SW 1271 (cell line): ENCODE measurements at places on chromosomes 1 and 21.

DNA sequence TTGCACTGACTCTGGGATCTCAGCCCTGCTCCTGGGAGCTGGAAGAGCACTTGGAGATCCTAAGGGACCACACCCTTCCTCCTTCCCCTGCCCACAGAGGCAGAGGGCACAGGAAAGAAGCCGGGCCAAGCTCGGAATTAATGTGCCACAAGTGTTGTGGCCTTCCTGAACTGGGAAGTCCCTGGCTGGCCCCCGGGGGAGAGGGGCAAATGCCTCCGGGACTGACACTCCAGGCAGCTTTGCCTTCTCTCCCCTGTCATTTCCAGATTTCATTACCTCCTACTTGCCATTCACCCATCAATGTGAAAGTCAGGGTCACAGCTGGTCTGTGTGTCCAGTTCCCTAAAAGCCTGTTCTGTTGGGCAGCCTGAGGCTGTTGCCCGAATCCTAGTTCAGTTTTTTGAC lies 21.7 kb downstream of the SESN2 start:
- DNase-seq = no peak

DNA sequence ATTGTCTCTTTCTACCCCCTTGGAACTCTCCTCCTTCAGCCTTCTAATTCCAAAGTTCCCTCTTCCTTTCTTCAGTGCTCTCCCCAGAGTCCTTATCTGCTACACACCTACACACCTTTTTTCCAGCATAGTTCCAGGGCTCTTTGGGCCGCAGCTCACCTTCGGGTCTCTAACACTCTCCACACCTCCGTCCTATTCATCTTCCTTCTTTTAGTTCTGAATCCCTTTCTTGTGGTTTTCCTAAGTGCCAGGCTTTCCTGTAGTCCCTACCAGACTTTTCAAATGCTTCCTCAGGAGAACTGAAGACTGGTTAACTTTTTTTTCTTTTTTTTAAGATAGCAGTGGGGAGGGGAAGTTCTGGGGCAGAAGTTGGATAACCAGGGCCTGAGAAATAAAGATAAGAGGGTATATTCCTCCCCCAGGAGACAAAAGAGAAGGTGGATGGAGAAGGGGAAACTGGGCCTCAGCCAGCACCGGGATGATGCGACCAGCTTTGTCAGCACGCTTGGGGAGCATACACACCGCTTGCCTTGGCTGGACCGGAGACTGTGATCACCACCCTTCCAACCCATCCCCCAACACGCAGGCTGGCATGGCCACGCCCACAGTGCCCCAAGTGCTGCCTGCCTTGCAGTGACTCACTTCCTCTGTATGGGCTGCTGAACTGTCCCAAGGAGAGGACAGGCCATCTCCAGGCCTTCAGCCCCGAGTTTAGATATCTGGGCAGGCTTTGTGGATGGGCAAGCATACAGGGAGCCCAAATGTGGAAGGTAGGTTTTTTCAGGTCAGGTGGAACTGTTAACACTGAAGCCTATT lies 2.5 kb upstream of the CERS2 start:
- DNase-seq = peak; percentile 84

- no peak for DNase-seq
Measured at GRCh38 chr1:26079960-26080814, 12.8 kb upstream of the TRIM63 start.

- DNase-seq = no peak
Measured at GRCh38 chr21:39675590-39675989, 62.9 kb downstream of the B3GALT5 start.

GRCh38 chr1:212186427-212187207 lies 98.6 kb upstream of the PPP2R5A start:
- no peak for DNase-seq

GRCh38 chr21:22827422-22827821 lies 1829.2 kb downstream of the NCAM2 start:
- no peak for DNase-seq

- DNase-seq = no peak
Measured at GRCh38 chr1:172105230-172105629, 263.9 kb downstream of the DNM3 start.

GRCh38 chr1:191752342-191752741 lies 405.9 kb upstream of the RGS18 start:
- no peak for DNase-seq

DNA sequence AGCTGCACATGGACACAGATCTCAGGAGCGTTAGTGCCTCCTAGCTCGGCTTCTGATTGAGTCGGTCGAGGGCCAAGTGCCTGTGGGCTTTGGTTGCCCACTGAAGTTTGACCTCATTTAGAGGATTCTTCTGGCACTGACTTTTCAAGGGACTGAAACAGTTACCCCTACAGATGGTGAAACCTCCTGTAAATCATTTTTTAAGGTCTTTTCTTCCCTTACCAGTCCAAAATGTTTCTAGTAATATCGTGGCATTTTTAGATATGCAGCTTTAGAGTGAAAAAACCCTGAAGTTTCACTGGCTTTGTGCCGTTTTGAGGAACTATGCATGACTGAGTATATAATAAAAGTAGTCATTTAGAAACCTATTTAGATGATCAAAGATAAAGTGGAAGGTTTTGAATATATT lies 34.7 kb upstream of the L1TD1 start:
- DNase-seq = no peak

DNA sequence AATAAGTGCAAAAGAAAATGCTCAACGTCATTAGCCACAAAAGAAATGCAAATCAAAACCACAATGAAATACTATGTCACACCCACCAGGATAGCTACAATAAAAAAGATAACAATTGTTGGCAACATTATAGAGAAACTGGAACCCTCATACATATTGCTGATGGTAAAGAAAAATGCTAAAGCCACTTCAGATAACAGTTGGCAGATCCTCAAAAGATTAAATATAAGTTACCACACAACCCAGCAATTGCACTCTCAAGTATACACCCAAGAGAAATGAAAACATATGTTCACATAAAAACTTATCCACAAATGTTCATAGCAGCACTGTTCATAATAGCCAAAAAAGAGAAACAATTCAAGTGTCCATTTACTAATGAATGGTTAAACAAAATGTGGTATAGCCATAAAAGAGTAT lies 20.7 kb downstream of the TRIM33 start:
- DNase-seq = no peak

- DNase-seq = no peak
Measured at GRCh38 chr1:90926971-90927370, 94.9 kb downstream of the ZNF644 start.

DNA sequence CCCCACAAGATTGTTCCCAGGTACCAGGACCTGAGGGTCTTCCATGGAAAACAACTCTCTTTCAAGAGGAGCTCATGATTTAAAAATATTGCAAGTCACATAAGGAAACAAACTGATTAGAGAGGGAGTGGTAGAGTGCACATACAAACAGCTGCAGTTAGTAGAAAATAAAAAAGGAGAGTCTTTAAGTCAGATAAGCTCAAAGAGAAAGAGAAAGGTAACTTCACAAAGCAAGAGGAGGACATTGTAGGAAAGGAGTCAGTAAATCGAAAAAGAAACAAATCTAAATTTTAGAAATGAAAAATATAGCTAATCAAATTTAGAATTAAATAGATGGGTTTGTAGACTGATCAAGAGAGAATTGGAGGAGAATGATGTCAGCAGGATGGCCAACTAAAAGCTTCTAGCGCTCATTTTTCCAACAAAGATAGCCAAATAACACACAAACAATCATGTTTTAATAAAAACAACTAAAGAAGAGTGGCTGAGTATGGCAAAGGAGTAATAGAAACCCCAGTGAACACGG lies 86.1 kb upstream of the CD53 start:
- no peak for DNase-seq

GRCh38 chr1:201327687-201328240 lies 44.5 kb downstream of the PKP1 start:
- DNase-seq = no peak

GRCh38 chr1:54398963-54399528 lies 7.1 kb downstream of the SSBP3 start:
- no peak for DNase-seq

DNA sequence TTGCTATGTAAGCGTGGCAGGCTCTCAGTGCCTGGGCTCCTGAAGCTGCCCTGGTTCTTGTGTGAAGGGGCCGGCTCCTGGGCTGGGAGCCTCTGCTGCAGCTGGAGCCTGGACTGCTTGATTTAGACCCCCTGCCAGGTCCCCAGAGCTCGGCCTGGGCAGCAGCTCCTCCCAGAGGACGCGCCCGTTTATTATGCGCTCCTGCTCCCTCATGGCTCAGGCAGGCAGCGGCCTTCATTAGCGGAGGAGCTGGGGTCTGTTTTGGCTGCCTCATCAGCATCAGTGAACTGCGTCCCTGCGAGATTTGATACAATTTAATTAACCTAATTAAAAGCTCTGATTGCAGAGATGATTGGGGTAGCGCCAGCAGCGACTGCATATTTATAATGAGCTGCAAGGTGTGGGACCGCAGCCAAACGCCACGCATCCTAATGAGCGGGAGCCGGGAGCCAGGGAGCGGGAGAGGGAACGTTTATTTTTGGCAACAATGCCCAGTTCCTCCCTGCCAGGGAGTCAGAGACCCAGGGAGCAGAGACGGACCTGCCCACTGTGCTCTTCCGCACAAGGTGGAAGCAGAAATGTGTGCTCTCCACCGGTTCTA lies 16.6 kb downstream of the UTP11 start:
- DNase-seq = no peak

DNA sequence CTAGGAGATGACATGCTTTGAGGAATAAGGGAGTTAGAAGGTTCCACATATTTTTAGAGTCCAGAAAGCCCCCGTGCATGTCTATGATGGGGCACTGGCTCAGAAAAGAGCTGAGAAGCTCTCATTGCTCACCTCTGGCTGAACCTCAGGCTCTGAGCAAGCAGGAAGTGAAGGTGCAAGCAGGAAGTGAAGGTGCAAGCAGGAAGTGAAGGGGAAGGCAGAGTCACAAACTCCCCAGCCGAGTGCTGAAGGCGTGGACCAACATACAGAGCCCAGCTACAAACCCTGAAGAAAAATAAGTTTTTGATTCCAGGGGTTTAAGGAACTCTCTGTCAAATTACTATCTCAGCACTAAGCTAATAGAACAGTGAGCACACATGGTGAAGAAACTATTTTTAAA lies 7.0 kb downstream of the KRTAP10-8 start:
- no peak for DNase-seq

DNA sequence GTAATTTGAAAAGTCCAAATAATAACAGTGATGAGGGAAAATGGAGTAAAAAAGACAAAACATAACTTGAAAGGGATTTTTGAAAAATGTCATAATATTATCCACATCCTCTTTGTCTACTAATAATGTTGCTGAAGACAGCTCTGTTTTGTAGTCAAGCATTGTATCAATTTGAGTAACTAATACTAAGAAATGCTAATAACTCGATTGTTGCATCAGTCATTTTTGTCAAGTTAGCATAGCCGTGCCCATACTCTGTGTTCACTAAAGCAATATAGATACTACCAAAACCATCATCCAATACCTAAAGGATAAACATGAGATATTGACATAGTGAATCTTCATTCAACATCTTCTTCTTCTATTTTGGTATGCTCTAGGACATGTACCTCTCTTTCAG lies 17.3 kb downstream of the PDC start:
- DNase-seq = no peak

DNA sequence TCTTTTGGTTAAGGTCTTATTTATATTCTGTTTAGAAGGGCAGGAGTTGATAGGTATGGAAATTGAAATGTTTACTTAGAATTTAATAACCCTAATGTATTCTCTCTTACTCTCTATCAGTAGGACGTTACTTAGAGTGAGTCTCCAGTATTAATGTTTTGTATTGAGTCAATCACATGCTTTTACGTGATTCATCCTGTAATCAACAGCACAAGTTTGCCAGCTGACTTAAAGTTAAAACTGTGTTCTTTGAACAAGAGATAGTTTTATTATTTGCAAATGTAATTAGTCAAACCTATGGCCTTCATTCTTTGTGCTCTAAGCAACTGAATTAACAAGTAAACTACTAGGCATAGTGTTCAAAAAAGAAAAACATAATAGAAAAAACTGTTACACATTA lies 57.3 kb downstream of the PKN2 start:
- no peak for DNase-seq

GRCh38 chr1:153364156-153364555 lies 6.5 kb downstream of the S100A9 start:
- no peak for DNase-seq

GRCh38 chr1:230152999-230153398 lies 86.0 kb downstream of the GALNT2 start:
- DNase-seq = no peak

DNA sequence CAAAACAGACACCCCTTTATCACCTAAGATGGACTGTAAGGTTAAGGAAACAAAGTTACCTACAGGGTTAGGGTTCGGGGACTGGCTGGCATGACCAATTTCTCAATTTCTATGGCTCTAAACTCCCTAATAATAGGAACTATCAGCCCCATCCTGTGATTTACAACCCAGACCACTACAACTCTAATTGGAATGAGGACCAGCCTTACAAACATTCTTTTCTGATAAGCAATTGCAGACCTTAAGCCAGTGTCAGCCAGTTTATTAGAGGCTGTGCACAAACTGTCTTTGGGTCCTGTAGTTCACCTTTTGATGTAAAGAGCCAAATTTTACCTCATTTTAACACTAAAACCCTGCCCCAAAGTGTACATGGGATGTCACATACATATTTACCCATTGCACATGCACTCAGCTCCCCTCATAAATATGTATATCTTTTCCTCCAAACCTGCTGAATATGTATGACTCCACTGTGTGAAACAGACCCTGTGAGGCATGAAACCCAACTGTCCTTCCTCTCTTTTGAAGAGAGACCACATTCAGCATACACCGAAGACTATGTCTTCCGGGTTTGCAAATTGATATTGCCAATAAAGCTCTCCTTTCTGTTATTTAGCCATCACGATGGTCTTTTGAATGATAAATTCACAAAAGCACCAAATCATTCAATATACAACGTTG lies 7.3 kb upstream of the APP start:
- DNase-seq = no peak

- DNase-seq = peak; percentile 20
Measured at GRCh38 chr1:161182214-161182613, 4.9 kb upstream of the B4GALT3 start.

- peak; percentile 10 for DNase-seq
Measured at GRCh38 chr1:243271996-243272395, 16.2 kb downstream of the SDCCAG8 start.

DNA sequence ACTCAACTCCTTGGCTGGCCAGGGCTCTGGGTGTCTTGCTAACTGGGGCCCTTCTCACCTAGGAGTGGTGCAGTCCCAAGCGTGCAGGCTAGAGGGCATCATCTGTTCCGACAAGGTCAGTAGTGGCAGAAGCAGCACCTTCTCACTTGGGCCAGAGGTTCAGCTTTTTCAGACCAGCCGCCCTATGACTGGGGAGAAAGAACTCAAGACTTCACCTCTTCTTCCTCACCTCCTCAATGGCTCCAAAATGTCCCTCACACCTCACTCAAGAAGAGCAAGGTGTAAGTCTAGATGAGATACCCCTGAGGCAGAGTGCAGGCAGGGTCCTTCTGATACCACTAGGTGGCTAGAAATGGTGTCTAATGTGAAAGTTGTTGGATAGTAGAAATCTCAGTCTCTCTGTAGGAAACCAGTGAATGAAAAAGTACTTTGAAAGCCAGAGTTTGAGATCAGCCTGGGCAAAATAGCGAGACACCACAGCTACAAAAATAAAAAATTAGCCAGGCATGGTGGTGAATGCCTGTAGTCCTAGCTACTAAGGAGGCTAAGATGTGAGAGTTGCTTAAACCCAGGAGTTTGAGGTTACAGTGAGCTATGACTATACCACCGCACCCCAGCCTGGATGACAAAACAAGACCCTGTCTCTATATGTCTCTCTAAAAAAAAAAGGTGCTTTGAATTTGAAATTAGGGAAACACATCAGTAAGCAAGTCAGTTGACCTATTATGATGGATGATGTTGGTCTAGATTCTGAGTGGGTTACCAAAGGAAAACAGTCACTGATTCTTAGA lies 8.6 kb upstream of the IL20 start:
- DNase-seq = no peak
